ENCODE measurements at places on chromosomes 5 and 9. TPM values are rescaled to one million over a fixed set of nuclear protein-coding genes. Genes with fewer than 3 reads are reported as not detected.
A peak's percentile ranks its signal among the peaks of the same experiment; 100 is the strongest.

Gene BDP1
- total RNA-seq, result 29.0 TPM

- no peak for DNase-seq
Observed at GRCh38 chr5:56154732-56155484, 78.2 kb downstream of the ANKRD55 start.

GRCh38 chr5:175718401-175719108 is 60.7 kb downstream of the HRH2 start:
- DNase-seq, result peak; percentile 56

DNA sequence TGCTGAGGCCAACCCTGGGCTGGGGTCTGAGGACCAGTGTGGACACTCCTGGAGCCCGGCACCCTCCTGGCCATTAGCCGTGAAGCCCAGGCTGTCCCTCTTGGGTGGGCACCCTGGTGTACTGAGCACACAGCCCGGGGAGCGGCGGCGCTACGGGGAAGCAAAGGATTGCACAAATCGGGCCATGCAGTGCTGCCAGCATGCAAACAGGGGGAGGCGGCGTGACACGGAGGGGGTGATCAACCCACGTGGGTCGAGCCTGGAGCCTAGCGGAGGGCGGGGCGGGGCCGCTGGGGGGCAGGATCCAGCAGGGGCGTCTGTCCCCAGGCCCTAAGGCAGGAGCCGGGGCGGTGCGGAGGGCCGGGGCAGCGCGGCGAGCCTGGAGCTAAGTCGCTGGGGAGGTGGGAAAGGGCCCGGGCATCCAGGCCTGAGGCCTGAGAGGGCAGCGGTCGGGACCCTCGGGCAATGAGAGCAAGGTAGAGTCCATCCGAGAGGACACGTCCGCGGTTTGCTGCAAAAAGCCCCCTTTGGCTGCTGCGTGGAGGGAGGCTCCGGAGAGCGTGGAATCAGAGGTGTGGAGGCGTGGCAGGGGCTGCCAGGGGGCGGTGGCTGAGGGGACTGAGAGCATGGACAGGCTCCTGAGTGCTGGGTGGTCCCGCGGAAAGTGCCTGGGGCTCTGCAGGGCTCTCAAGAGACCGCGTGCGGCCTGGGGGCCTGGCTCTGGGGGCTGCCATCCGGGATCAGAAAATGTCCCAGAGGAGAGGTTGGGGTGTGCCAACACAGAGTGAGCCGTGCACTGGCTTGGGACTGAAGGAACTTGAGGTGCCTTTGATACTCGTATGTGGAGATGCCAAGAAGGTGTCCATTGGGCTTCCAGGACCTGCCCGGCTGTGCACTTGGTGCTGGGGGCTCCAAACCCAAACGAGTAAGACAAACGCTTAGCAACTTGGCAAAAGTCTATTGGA is 94.2 kb downstream of the BARX1 start:
- DNase-seq, result no peak

GRCh38 chr9:97850746-97851445 is 2.1 kb upstream of the FOXE1 start:
- DNase-seq, result no peak

DNA sequence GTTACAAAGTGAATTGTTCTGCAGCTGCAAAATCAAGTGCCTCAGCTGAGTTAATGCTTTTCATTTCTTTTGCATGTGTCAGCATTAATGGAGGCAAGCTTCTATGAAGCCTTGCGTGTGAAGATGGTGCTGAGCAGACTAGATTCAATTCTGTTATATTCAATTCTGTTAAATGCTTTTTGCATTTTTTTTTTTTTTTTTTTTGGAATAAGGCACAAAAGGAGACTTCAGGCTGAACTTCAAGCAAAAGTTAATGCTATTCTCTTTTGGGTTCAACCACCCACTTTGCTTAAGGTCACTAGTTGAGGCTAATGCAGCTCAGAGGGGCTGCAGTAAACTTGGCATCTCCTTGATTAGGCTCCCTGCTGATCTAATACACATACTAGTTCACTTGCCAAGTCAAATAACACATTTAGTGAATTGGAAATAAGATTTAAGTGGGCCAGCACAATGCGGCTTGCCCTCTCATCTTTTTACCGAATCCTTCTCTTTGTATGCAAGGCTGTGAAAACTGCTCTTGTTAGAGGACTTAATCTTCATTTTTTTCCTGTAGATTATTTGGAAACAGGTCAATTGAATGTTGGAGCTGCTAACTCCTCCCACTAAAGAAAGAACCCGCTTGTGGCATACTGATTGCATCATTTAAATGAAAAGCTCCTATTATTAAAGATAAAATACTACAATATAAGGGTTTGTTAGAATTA is 1020.2 kb downstream of the NR2F1-AS1 start:
- no peak for DNase-seq

Data from SK-MEL-5 (cell line).